Endodermal cell (in vitro differentiated cells): ENCODE measurements at places on chromosomes 6 and 20. TPM values are rescaled to one million over a fixed set of nuclear protein-coding genes. Genes with fewer than 3 reads are reported as not detected.

DNA sequence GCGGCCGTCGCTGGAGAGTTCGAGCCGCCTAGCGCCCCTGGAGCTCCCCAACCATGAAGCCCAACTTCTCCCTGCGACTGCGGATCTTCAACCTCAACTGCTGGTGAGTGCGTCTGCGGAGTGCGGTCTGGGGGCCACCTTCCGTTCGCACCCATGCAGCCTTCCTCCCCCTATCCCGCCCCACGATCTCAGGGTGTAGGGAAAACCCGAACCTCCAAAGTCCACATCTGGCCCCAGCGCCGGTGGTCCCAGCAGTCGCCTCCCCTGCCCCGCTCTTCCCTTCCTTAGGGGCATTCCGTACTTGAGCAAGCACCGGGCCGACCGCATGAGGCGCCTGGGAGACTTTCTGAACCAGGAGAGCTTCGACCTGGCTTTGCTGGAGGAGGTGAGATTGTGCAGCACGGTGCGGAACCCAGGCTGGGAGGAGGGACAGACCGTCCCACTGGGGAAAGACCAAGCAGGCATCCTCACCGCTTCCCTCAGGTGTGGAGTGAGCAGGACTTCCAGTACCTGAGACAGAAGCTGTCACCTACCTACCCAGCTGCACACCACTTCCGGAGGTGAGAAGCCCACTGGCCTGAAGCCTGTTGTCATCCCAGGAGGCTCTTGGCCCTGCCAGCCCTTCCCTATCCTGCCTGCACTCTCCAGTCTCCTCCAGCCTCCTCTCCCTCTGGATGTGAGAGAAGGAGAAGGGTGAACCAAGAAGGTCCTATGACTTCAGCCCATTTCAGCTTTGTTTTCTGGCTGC, 719 bp downstream of the SMPD2 start:
- H3K4me1 ChIP-seq: peaks cover 8% of the 10 kb centered on the region
- H3K36me3 ChIP-seq: peaks cover 33% of the 10 kb centered on the region
- peak overlapping the region; percentile 44 for H3K27ac ChIP-seq

- H3K4me3 ChIP-seq: no peak overlapping the region
- no peaks in the 10 kb centered on the region for H3K27me3 ChIP-seq
- H3K27ac ChIP-seq: no peak overlapping the region
- DNase-seq: peak; percentile 10
Observed at GRCh38 chr6:158697811-158698210, 48.0 kb downstream of the SYTL3 start.

GRCh38 chr20:5688431-5688972, 61.7 kb upstream of the SHLD1 start:
- H3K36me3 ChIP-seq: no peaks in the 10 kb centered on the region
- no peaks in the 10 kb centered on the region for H3K4me1 ChIP-seq
- no peaks in the 10 kb centered on the region for H3K27me3 ChIP-seq

The SIRPG gene
- total RNA-seq: not detected in 3 replicates
